ENCODE measurements at places on chromosomes 2 and 18.

DNA sequence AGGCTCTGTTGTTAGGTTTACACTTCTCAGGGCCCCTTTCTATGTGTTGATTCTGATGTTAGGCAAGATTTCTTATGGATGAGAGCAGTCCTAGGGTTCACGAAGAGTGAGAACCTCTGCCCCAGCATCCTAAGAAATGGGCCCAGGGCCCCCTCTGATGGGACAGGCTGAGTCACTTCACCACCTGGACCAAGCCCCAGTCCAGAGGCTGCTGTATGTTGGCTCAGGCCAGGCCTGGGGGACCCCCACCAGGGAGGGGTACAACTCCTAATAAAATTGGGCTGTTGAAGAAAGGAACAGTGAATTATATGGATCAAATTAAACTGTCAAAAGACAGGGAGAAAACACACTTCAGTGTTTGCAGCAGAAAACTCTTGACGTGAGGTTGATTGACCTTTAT is 365.9 kb upstream of the HS6ST1 start:
- DNase-seq: no peak

DNA sequence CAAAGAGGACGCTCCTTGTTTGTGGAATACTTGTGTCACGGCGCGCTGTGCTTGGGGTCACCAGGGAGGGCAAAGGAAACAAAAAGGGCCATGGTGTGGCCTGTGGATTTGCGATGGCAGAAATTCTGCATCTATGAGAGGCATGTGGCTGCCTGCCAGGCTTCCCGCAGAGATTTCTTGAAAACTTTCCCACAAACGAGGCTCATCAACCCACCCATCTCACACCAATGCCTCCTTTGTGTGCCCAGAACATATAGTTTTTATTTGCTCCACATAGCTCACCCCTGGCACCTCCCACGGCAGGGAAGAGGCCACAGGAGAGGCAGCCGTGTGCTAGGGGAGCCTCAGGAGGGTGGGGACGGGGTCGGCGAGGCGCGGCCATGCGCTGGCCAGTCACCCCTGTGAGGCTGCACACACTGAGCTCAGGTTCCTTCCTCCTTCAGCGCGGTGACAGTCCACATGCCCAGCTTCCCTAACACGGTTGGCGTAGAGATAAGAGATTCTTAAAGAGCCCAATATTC is 100.3 kb downstream of the MBP start:
- peak; percentile 31 for DNase-seq

DNA sequence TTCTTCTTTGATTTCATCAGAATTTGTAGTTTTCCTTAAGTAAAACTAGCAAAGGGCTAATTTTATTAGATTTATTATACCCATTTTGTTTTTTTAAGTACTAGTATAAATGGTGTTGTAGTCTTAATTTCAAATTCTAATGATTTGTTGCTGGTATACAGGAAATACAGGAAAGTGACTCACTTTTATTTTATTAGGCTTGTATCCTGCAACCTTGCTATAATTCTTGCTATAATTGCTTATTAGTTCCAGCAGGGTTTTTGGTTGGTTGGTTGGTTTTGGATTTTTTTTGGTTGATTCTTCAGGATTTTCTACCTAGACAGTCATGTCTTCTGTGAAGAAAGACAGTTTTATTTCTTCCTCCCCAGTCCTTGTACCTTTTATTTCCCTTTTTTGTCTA is 110.6 kb upstream of the IL1R2 start:
- DNase-seq: no peak

DNA sequence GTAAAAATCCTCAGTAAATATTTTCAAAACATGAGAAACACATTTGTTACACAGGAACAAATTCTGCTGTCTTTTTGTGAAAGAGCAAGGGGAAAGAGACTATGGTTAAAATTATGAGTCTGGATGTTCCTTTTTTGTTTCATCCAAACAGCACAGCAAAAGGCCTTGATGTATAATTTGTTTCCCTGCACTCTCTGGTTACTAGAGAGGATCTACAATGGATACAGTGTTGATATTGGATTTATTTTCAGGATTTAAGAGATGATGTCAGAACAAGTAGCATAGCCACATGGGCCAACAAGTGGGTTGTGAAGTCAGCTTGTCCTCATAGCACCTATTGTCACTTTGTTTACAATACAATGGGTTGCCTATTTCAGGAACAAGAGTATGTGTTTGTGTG is 11.3 kb upstream of the ERBB4 start:
- no peak for DNase-seq

- DNase-seq: no peak
Observed at GRCh38 chr2:218701806-218702205, 8.8 kb upstream of the TTLL4 start.

- peak; percentile 73 for DNase-seq
Observed at GRCh38 chr2:116510117-116510671, 1304.3 kb upstream of the DDX18 start.

DNA sequence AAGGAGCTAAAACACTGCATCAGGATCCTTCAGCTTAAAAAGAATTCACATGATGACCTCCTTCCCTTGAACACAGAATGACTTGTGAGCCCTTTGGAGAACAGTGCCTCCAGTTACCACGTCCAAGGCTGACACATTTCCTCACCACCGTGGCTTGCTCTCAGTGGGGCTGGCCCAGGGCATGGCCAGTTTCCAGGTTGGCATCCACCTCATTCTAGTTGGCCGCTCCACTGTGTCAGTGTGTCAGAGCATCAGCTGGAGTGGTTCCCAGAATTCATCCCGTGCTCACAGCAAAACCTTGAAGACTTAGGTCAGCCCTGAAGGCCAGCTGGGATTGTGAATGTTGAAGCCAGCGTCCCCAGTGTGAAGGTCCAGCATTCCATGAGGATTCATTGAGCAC is 158.5 kb downstream of the INSIG2 start:
- DNase-seq: no peak

DNA sequence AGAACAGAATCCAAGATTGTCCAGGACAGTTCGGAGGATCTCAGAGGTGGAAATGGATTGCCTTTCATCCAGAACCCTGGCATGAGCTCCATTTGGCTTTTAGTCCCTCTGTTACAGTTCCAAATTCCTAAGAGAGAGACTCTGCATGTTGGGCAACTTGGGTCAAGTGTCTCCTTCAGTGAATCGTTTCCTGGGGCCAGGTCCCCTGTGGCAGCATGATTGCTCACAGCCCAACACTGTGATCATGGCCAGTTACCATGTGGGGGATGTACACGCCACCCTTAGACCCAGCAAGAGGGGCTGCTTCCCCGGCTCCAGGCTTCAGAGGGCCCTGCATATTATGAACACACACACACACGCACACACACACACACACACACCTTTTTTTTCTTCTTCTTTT is 118.6 kb upstream of the GLI2 start:
- DNase-seq: no peak

- peak; percentile 62 for DNase-seq
Observed at GRCh38 chr2:217622205-217623060, 380.4 kb downstream of the TNS1 start.

DNA sequence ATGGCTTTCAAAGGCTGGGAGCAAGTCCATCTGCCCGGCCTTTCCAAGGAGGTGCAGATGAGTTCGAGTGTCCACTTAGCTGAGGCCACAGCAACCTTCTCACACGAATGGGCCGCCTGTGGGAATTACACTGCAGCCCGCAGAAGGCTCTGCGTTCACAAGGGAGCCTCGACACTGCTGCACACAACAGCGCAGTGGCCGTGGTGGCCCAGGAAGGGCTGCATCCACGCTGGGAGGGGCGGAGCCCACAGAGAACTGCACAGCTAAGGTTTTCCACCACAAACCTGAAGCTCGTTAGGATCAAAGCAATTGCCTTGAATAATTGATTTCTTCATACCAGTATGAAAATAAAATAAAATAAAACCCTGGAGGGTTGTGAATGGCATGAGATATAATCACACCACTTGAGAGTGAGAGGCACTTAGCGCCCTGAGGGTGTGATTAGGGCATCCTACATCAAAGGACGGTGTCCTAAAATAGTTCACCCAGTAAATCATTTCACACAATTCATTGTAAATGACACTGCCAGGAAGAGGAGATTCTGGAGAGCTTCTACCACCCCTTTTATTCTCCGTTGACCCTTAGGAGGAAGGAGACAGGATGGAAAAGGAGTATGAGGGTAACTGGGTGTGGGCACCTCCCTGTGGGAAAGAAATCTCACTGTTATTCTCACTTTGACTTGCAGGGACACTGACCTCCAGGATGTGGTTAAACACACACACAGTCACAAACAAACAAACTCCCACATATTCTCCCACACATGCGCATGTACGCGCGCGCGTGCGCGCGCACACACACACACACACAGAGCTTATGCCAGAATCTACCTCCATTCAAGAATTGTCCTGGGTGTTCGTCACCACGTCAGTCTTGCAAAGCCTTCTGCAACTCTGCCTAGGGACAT is 256.6 kb upstream of the ID2 start:
- DNase-seq: no peak

- DNase-seq: no peak
Observed at GRCh38 chr2:146004462-146004861, 1484.5 kb upstream of the ZEB2 start.

DNA sequence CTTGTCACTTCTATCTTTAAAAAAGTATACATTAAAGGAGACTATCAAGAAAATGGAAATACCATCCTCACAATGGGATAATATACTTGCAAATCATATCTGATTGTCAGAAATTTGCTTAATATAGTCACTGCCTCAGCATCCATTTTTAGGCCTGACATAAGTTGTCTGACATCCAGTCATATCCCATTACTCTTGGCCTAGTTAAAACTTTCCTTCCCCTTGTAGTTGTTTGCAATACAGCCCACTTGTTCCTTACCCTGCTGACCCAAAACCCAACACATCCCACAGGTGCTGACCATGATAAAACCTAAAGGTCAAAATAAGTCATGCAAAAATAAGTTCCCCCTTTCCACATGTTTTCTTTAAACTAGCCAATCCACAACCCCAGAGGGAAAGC is 3.6 kb upstream of the ARHGEF33 start:
- no peak for DNase-seq

- DNase-seq: no peak
Observed at GRCh38 chr18:56721491-56721890, 70.3 kb downstream of the WDR7 start.

GRCh38 chr2:56001947-56002346 is 78.4 kb upstream of the EFEMP1 start:
- no peak for DNase-seq

DNA sequence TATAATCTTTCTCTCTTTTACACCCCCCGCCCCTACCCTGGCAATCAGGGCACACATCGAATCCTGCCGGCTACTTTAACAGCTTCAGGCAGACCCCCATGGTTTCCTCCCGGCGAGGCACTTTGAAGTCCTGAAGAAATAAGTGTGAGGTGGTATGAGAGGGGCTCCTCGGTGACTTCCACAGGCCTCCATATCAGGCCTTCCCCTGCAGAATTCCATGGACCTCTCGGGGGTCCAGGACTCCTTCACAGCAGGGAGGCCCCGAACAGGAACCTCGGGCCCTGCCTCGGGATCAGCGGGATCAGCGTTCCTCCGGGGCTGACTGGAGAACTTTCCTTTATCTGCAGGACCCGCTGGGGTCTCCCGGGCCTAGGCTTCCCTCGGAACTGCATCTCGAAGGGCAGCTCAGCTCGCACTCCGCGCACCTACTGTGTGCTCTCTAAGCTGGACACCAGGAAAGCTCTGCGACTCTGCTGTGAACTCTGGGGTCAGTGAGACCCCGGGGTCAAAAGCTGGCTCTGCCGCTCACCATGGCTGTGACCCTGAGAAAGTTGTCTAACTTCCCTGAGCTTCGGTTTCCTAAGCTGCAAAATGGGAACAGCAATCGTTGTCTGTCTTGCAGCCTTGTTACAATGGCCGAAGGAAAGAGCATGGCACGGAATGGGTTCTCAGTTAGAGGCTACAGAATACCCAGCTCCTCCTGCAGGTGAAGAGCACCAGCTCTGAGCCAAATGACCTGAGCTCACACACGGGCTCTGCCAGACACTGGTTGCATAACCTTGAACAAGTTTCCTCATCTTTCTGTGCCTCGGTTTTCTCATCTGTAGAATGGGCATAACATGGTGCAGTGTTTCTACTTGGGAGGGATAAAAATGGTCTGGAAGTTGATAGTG is 97.4 kb upstream of the ID2 start:
- DNase-seq: no peak
